HT1080 (cell line): ENCODE measurements at places on chromosomes 6 and 20. TPM values are rescaled to one million over a fixed set of nuclear protein-coding genes. Genes with fewer than 3 reads are reported as not detected.

DNA sequence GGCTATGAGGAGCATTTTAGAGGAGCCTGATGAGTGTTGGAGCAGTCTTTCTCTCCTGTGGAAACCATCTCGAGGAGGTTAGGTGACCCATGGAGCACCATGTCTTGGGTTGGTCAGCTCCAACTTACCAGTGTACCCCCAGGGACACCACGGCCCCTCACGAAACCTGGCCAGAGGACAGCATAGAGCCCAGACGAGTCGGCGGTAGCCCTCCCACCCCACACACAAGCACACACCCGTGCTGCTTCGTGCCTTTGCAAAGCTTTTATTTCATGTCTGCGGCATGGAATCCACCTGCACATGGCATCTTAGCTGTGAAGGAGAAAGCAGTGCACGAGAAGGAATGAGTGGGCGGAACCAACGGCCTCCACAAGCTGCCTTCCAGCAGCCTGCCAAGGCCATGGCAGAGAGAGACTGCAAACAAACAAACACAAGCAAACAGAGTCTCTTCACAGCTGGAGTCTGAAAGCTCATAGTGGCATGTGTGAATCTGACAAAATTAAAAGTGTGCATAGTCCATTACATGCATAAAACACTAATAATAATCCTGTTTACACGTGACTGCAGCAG is 53.6 kb downstream of the EZR start:
- DNase-seq, result no peak

DNA sequence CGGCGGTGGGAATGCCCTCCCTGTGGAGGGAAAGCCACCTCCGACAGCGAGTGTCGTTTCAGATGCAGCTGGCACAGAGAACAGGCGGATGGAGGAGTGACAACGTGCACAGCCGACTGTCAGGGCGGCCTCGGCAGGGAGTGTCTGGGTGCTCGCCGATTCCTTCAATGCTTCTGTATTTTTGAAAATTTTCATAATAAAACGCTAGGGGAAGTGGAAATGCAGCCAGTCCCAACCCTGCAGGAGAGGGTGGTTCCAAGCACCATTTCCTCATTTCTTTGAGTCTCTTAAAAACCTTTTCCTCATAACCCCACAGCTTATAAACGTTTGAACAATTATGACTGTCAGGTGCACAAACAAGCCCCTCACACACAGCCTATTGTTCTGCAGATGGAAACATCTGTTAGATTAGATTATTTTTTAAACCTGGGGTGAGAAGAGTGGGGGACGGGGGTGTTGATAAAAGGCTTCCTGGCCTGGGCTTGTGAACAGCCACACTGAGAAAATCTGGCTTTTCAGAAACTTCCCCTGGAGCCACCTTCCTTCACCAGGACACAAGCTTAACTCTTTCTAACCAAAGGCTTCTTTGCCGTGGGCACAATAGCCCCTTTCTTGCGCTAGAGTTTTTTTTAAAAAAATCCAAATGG is 228.9 kb downstream of the ANKRD60 start:
- no peak for DNase-seq

DNA sequence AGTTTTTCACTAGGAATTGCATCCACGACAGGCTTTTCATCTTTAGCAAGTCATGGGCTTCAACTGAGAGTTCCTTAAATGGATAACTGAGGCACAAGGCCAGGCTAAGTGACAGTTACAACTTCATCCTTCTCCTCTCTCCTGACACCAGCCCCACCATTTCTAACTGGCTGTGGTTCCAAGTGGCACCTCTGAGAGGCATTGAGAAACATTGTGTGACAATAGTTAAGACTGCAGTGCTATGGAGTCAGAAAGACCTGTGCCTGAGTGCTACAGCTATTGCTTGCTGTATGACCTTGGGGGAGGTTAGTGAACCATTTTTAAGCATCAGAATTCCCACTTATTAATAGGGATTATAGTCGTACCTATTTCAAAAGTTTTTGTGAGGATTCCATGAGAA is 26.2 kb upstream of the MLIP start:
- DNase-seq, result no peak

- no peak for DNase-seq
Measured at GRCh38 chr6:149990212-149990660, 26.5 kb downstream of the ULBP1 start.

GRCh38 chr20:20849161-20849560 is 136.7 kb upstream of the RALGAPA2 start:
- DNase-seq, result no peak

GRCh38 chr6:6406715-6407070 is 86.2 kb upstream of the F13A1 start:
- no peak for DNase-seq

DNA sequence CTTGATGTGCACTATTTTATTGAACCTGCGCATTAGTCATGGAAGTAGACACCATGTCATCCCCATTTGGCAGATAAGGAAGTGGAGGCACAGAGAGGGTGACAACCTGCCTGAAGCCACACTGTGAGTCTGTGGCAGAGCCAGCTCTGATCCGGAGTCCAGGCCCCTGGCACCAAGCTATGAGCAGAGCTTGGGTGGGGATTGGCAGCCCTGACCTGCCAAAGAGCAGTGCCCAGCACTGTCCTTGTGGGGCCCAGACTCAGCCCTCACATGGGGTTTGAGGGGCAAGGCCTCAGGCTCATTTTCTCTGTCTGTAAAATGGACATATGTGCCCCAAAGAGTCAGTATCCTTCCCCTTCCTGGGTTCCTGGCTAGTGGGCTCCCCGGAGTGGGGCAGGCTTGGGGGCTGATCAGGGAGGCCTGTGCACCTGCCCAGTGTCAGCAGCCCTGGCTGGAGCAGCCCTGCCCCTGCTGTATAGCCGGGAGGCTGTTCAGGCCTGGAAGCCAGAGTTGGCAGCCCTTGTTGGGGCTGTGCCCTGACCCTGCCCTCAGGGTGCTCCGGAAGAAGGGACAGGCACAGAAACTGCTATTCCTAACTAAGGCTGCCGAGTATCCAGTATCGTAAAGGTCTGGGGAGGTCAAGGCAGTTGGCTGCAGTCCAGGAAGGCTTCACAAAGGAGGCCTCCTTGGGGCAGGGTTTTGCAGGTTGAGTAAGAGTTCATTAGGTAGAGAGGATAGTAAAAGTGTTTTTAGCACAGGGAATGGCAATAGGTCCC is 38.7 kb downstream of the TGM2 start:
- DNase-seq, result no peak

NOL7 gene
- 108 and 117 TPM in 2 replicates for total RNA-seq

RIPOR2 gene
- not detected in 2 replicates for total RNA-seq

DNA sequence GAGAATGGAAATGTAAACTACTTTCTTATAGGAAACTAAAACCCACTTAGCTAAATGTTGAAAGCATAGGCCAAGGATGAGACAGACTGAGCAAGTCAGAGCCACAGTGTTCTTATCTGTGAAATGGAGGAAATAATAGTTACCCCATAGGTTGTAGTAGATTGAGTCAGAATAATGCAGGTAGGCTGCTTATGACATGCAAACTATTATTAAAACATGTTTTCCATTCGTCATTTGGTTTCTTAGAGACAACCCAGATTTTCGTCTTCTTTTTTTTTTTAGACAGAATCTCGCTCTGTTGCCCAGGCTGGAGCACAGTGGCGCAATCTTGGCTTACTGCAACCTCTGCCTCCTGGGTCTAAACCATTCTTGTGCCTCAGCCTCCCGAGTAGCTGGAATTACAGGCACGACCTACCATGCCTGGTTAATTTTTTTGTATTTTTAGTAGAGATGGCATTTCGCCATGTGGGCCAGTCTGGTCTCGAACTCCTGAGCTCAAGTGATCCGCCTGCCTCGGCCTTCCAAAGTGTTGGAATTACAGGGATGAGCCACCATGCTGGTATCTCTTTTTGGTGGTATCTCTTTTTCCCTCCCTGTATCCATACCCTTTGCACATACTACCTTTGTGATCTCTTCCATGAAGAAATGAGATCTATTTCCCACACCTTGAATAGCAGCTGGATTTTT is 196.5 kb upstream of the ZNF217 start:
- no peak for DNase-seq

- peak; percentile 23 for DNase-seq
Measured at GRCh38 chr6:84428300-84428907, 201.0 kb upstream of the CEP162 start.

CLDN20 gene
- total RNA-seq, result not detected in 2 replicates

- DNase-seq, result peak; percentile 95
Measured at GRCh38 chr6:3324262-3324942, 65.7 kb downstream of the PSMG4 start.

DNA sequence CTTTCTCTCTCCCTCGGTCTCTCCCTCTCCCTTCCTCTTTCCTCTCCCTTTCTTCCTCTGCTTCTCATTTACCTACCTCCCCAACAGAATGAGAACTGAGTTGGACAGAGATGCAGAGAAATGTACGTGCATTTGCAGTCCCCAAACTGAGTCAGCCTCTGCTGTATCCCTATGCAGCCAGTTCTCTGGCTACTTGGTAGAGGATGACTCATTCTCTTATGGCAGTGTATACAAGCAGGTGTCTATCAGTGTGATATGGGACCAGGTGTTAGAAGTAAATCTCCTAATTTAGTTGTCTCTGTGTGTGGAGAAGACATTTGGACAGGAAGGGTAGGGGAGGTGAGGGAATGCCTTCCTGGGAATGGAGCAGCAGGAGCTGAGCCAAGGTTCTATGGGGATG is 470.8 kb downstream of the CD109 start:
- peak; percentile 15 for DNase-seq

- DNase-seq, result peak; percentile 58
Measured at GRCh38 chr6:143260857-143261256, 189.6 kb downstream of the ADAT2 start.

DYNLT1 gene
- 47.4 and 63.4 TPM in 2 replicates for total RNA-seq

DNA sequence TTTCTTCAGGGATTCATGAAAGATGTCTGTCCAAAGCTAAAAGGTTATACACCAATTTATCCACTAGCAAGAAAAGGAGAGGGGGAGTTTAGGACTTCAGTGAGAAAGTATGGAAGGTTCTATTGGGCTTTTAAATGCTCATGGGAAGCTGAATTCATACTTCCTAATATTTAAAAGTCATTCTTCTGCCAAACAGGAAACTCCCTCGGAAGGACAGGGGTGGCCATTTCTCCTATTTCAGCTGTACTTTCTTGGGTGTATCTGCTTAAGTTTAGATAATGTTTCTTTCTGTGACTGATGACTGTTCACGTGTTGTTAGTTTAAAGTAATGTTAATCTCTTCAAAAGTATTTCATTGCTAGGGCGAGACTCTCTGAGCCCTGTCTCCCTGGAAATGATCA is 80.5 kb upstream of the IFNGR1 start:
- DNase-seq, result no peak

GRCh38 chr20:57260934-57261333 is 5.5 kb downstream of the BMP7 start:
- DNase-seq, result no peak

DNA sequence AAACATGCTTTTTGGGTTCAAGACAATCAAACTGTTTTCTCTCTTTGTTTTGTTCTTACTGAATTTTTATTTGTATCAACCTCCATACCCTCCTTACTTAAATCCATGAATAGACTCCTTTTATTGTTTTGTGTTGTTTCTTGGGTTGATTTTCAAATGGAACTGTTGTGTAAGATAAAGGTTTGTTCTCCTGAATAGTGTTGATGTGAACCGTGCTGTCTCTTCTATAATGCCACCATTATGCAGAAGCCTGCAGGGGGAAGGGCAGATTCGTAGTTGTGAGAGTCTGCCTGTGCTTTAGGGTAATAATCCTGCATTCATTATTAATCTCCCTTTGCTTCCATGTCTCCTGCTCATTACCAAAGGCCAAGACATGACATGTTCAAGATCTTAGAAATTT is 105.9 kb downstream of the CDKAL1 start:
- no peak for DNase-seq

- peak; percentile 10 for DNase-seq
Measured at GRCh38 chr6:9398071-9398766, 962.9 kb upstream of the SLC35B3 start.

DNA sequence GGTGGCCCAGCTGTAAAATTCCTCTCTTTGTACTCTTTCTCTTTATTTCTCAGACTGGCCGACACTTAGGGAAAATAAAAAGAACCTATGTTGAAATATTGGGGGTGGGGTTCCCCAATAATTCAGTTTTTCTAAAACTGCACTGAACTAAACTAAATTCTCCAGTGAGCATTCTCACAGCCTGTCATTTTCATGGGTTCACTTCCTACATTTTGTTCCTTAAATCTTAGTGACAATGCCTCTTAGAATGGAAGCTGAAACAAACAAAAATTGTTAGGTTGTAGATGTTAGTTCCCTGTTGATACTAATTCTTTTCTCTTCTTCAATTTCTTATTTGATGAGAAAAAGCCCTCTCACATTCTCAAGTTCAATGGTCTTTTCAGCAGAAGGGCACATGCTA is 35.8 kb upstream of the IFNGR1 start:
- DNase-seq, result no peak

DNA sequence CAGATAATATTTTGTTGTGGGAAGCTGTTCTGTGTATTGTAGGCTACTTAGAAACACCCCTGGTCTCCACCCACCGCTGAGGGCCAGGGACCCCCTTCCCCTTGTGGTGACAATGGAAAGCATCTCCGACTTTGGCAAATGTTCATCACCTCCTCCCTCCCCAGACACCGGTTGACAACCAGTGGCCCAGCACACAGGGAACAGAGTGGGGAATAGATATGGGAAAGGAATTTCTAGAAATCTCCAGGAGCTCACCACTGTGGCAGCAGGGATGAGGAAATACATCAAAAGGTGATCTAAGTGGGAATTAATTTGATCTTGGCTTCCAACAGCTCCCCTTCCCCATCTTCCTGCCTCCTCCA is 257.3 kb upstream of the FOXQ1 start:
- no peak for DNase-seq

DNA sequence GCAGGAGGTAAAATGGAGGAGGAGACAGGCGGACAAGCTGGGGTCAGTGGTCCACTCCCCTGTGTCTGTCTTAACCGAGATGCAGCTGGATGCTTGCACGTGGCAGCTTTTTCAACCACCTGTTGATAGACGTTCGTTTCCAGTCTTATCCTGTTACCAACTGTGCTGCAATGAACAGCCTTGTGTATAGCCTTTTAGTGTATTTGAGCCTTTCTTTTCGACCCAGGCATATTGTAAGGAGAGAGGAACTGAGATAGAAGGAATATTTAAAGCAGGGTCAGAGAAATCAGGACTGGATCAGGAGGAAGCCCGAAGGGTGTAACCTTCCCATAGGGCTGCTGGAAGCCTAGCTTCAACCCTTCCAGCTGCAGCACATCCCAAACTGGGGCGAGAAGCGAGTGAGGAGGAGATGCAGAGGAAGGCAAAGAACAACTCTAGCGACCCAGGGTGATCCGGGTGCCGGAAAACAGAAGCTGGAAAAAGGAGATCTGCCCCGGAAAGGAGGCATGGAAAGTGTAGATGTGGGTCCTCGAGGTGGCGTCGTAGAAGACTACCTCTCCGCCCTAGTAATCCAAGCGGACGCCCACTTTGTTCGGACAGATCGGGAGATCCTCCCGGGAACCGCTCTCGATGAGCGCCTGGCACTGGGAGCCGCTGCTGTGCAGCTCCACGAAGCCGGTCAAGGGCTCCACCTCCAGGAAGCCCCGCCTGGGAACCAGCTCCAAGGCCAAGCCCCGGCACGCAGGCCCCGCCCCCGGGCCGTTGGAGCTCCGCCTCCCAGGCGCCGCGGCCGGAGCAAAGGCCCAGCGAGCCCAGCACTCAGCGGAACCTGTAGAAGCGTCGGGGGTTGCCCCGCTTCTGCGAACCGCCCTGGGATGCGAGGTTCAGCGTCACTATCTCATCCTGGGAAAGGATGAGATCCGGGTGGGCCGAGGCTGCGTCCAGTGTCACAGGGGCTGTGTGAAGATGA is 11.2 kb downstream of the TRIM31 start:
- peak; percentile 75 for DNase-seq

HLA-DQA2 gene
- not detected in 2 replicates for total RNA-seq
